Erythroblast (primary cell): ENCODE measurements at places on chromosomes 7 and 10.

DNA sequence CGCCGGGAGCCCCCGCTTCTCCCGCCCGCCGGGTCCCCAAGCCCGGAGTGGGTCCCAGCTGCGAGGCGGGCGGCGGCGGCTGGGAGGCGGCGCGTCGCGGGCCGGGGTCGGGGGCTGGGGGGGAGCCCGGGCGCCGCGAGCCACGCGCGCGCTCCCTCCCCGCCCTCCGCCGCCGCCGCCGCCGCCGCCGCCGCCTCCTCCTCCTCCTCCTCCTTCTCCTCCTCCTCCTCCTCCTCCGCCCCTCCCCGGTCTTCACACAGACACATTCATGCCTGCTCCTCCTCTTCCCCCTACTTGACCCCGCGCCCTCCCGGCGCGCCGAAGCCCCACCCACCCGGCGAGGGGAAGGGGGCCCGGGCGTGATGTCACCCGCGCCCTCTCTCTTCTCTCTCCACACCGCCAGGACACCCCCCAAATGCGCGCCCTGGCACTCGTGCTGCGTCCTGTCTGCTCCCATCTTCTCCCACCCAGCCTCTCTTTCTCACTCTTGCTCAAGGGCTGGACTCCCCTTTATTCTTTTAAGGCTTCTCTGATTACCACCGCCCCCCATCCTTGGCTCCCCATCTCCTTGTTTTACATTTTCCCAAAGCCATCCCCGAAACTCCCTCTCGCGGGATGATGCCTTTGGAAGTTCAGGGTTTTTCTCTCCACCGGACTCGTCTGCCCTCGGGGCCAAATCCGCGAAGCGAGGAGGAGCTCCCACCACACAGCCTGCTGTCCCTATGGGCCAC is 967 bp upstream of the GLI3 start:
- no peak for DNase-seq

DNA sequence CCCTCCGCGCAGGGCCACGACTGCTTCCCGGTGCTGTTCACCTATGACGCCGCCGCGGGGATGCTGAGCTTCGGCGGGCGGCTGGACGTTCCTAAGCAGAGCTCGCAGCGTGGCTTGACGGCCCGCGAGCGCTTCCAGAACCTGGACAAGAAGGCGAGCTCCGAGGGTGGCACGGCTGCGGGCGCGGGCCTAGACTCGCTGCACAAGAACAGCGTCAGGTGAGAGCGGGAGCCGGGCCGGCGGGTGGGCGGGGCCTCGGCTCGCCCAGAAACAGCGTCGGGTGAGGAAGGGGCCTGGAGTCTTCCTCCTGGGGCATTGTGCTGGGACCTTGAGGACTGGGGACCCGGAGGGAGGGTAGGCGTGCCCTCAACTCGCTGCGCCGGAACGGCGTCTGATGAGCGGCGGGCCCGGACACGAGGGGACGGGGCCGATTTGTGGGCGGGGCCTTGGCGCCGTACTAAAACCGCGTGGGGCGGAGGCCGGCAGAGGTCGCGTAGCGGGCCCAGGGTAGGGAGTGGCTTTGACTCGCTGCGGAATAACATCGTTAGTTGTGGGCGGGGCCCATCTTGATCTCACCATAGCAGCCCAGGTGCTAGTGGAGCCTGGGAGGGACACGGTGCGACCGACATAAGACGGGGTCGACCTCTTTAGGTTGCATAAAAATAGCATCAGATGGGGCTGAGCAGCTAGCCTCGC is 15.6 kb downstream of the PDAP1 start:
- DNase-seq: peak; percentile 81

GRCh38 chr10:12869427-12869826 is 132.1 kb downstream of the CCDC3 start:
- DNase-seq: no peak

GRCh38 chr7:155351120-155351870 is 53.6 kb downstream of the INSIG1 start:
- no peak for DNase-seq

- DNase-seq: no peak
These were observed 32.7 kb downstream of the LGI1 start for GRCh38 chr10:93790439-93790838.

DNA sequence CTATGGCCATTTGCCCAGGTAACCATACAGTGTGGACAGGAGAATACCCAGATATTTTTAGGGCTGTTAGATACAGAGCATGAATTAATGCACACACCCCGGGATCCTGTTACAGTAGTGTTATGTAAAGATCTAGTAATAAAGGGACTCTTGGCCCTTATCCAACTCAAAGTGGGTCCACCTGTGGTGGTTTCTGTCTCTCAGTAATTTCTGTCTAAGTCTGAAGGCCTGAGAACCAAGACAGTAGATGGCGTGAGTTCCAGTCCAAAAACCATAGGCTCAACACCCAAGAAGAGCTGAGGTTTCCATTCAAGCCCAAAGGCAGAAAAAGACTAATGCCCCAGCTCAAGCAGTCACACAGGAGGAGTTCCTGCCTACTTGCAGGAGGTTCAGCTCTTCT is 277.7 kb downstream of the ZEB1 start:
- no peak for DNase-seq

- DNase-seq: no peak
These were observed 179.0 kb downstream of the NOC3L start for GRCh38 chr10:94183666-94184264.

DNA sequence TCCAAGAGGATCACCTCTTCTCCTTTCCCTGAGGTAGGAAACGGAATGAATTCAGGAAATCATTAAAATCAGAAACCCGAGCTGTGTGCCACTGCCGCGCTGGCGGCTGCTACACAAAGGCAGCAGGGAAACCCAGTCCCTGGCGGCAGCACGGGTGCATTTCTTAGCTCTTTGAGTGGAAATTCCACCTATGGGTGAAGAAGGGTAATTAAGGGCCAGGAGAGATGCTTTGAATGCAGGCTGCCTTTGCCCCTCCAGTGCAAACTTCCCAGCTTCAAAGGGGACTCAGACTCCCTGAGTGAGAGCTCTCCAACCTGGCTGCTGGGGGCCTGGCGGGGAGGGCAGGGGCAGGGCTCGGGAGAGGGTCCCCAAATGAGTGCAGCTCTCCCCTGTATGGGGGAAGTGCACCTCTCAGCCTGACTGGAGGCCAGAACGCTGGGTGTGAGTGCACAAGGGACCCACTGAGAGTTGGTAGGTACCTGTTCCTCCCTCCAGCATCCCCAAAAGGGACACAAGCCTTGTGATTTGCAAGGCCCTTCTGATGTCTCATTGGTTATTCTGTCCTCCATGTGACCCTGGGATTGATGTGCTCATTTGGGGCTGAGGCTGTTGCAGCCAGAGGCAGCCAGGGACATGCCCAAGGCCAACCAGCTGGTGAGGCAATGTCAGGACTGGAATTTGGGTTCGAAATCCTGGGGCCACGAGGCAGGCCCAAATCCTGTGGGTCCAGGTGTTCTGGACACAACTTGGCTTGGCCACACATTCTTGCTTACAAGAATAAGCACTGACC is 16.3 kb upstream of the ZMIZ1 start:
- DNase-seq: peak; percentile 57

GRCh38 chr7:32075612-32076011 is 5.4 kb upstream of the PDE1C start:
- no peak for DNase-seq

DNA sequence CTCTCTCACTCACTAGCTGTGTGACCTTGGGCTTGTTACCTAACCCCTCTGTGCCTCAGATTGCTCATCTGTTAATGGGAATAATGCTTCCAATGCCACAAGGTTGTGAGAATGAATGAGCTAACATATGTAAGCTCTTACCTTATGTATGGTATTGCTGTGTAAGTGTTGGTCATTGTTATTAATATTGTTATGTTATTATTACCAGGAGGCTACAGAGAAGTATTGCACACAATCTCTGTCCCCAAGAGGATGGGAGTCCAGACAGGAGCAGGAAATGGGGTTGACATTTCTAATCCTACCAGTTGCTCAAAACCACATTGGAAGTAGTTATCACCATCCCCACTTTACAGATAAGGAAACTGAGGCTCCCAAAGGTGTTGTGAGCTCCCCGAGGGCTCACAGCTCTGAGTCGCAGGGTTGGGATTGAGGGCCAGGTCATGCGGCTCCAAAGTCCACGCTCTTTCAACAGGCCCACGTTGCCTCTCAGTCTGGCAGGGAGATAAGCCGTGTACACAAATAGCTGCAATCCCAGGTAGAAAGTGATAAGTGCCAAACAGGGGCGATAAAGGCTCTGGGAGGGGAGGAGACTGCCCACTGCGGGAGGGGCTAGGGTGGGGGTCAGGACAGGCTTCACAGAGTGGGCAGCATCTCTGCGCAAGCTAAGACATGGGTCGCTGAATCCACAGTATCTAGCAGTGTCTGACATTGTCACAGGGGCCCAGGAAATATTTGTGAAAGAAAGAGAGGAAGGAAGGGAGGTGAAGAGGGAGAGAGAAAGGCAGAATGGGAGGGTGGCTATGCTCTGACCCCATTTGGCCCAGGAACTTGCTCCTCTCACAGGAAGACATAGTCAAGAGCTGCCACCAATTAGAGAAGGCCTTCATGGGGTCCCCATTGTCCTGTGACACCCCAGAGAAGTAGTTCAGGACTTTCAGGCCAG is 9.6 kb upstream of the ZMIZ1 start:
- peak; percentile 47 for DNase-seq

- no peak for DNase-seq
These were observed 272.9 kb downstream of the TRIL start for GRCh38 chr7:28685242-28685643.

- DNase-seq: no peak
These were observed 1.1 kb upstream of the PTPN12 start for GRCh38 chr7:77536017-77536412.

GRCh38 chr10:31578951-31579350 is 259.9 kb downstream of the ZEB1 start:
- no peak for DNase-seq

DNA sequence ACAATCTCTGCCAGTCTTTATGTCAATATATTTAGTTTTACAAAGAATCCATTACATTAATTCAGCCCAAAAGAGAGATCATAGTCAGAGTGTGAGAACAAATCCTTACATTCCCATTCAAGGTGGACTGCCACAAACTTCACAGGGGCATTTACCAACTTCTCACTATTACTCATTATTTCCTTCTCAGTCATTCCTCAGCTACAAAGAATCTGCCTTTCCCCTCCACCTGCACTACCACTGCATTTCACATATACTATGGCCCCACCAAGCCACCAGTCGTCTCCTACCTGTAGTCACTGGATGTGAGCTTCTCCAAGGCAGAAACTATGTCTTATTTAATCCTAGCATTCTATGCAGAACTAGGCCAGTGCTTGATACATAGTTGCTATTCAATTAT is 94.3 kb downstream of the USP6NL start:
- no peak for DNase-seq

DNA sequence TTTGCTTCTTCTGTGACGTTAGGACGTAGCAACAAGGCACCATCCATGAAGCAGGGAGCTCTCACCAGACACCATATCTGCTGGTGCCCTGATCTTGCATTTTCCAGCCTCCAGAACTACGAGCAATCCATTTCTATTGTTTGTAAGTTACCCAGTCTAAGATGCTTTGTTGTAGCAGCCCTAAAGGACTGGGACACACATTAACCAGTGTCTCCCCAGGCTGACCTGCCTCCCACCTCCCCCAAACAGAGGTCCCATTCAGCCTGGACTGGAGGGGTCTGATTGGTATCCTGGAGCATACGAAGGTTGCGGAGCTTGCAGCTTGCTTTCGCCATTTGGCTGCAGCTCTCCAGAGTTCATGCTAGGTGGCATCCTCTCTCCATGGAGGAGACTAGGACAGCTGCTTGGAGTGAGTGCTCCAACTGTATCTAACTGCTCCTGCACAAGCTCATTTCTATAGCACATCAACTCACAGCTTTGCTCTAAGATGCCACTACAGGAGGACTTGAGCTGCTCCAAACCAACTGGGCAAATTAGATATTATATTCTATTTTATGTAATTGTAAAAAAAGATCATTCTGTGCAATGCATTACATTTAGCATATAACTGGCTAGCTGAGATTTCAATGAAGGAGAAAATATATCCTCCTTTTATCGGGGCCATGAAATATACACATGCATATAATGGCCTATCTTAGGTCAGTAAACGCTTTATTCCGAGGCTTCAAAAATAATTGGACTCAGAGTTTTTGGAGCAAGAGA is 8.0 kb upstream of the GRK5 start:
- DNase-seq: peak; percentile 60

DNA sequence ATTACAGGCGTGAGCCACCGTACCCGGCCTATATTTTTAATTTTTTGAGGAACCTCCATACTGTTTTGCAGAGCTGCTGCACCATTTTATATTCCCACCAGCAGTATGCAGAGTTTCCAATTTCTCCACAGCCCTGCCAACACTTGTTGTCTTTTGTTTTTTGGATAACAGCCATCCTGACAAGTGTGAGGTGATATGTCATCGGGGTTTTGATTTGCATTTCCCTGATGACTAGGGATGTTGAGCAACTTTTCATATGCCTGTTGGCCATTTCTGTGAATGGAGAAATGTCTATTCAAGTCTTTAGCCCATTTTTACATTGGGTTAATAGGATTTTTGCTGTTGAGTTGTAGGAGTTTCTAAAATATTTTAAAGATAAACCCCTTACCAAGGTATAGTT is 22.2 kb downstream of the ENTPD7 start:
- no peak for DNase-seq

- DNase-seq: no peak
These were observed 151.6 kb upstream of the CACNA2D1 start for GRCh38 chr7:82595176-82595575.

- DNase-seq: no peak
These were observed 87.8 kb downstream of the CHRM2 start for GRCh38 chr7:136956232-136956631.

GRCh38 chr7:22457471-22457870 is 42.5 kb downstream of the STEAP1B start:
- no peak for DNase-seq

- DNase-seq: no peak
These were observed 15.9 kb downstream of the TOMM7 start for GRCh38 chr7:22806752-22807151.

DNA sequence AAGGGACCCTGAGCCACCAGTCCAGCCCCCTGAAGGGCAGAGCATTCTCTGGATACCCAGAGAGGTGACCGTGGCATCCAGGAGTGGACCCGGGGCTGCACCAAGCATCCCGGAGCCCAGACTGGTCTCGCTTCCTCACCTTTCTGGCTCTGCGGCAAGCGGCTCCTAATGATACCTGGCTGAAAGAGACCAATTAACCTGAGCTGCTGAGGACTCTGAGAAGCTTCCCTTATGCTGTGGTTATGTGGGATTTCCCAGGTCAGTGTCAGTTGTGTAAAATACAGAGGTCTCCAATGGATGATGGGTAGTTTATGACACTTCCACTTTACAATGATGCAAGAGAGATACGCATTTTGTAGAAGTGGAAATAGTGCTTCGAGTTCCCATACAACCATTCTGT is 51.5 kb downstream of the PFKFB3 start:
- no peak for DNase-seq
